ENCODE measurements at places on chromosomes 1 and 21.

GRCh38 chr21:14116080-14116481 is 94.7 kb downstream of the LIPI start:
- no peak for DNase-seq

DNA sequence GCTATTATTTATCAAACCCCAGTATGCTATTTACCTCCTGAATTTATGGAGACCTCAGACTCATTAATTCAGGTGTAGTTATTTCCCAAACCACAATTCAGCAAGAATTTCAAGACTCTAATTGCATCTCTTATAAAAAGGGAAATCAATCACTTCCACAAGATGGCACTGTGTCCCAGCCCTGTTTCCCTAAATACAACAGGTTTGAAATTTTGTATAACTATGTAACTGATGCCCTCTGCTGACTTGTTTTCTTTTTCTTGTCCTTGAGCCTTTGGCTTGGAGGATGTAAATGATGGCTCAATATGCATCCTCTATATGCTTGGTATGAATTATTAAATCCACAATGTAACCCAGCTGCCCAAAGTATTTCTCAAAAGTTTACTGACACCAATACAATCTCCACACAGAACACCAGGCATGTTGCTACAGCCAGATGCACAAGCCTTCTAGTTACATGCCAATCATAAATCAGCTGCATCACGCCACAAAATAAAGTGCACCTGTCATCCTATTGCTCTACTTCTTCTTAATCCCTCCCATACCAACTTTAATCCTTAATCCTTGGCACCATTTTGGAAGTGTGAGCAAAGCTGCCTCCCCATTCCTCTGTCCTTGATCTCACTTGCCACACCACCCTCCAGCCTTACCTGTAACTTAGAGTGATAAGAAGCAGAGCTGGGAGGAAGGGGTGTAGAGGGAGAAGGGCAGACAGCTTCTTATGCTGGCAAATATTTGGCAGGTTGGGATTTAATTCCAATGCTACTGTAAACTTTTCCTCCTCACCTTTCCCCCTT is 9.0 kb downstream of the C1orf105 start:
- no peak for DNase-seq

DNA sequence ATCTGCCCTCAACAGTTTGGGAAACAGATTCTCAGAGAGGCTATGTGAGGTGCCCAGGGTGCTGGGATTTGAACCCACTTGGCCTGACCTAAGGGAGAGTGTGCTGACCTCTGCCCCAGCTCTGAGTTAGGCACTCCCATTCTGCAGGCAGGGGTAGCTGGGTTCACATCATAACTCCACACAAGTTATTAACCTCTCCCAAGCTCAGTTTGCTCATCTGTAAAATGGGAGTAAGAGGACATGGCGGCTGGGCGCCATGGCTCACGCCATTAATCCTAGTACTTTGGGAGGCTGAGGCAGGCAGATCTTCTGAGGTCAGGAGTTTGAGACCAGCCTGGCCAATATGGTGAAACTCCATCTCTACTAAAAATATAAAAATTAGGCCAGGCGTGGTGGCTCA is 8.9 kb upstream of the SLC25A33 start:
- no peak for DNase-seq

DNA sequence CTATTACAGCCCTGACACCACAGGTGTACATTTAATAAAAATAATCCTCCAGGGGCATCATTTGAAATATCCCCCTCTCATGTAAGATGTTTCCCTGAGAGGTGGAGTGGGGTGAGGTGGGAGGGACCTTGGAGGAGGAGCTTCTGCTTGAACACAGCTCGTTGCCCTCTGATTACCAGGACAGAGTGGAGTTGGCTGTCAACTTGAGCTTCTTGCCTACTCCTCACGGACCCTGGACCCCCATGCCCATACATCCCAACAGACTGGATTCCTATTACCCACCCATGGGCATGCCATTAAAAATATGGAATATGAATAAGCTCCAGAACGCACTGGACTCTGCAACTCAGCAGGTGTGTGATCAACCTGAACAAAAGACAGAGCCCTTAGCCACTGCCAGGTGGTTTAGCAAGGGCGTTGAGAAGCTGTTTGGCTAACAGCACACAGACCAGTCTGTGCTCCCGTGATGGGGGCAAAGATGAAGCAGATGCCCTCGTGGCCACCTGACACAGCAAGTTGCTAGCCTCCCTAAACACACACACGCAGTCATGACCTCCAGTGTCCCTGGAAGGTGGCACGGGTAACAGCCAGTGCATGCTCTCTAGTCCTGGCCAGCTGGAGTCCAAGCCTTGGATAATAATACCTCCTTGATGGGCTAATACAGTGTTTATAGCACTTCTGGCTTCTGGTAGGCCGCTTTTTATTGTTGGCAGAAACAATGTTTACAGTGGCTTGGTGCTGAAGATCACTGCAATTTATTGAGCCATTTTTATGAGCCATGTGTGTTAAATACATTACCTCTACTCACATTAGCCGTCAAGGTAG is 155.0 kb downstream of the TOMM20 start:
- DNase-seq, result no peak

DNA sequence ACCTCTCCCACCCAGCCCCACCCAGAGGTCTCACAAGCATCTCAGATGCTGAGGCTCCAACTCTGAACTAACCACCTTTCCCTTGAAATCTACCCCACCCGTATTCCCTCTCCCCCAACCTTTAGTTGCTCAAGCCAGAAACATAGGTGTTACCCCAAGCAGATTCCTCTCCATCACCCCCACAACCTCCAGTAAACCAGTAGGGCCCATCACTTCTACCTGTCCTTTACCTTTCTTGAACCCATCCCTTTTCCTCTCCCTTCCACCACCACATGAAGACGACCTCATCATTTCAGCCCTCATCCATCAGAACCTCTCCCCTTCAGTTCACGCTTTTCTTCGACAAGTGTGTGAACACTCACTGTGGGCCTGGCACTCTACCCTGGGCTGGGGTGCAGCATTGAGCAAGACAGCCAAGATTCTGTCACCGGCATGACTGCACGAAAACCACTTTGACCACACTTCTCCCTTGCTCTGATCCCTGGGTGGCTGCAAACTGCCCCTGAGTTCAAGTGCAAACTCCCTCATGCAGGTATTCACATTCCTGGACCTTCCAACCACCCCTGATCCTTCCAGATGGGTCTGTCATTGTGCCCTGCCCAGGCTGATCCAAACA is 65.5 kb upstream of the LAPTM5 start:
- DNase-seq, result no peak

GRCh38 chr1:205527931-205528330 is 23.5 kb downstream of the CDK18 start:
- DNase-seq, result no peak

DNA sequence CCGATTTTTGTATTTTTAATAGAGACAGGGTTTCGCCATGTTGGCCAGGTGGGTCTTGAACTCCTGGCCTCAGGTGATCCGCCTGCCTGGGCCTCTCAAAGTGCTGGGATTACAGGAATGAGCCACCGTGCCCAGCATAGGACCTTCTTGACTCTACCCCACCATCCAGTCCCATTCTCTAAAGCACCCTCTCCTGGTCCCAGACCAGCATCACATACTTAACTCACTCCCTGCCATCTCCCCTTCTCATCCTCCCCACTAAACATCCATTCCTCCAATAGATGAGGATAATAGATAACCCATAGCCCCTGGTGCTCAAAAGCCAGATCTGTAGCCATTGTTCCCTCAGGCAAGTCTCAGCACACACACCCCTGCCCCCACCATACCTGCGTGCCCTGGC is 2.1 kb downstream of the ENTREP3 start:
- no peak for DNase-seq

GRCh38 chr1:222373216-222373615 is 174.7 kb downstream of the HHIPL2 start:
- DNase-seq, result no peak

GRCh38 chr1:110100335-110100734 is 11.9 kb upstream of the UBL4B start:
- no peak for DNase-seq

DNA sequence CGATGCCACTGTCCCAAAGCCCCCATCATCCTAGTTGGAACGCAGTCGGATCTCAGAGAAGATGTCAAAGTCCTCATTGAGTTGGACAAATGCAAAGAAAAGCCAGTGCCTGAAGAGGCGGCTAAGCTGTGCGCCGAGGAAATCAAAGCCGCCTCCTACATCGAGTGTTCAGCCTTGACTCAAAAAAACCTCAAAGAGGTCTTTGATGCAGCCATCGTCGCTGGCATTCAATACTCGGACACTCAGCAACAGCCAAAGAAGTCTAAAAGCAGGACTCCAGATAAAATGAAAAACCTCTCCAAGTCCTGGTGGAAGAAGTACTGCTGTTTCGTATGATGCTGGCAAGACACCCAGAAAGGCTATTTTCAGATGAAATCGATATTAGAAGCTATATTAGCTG is 8.1 kb downstream of the RHOU start:
- no peak for DNase-seq

DNA sequence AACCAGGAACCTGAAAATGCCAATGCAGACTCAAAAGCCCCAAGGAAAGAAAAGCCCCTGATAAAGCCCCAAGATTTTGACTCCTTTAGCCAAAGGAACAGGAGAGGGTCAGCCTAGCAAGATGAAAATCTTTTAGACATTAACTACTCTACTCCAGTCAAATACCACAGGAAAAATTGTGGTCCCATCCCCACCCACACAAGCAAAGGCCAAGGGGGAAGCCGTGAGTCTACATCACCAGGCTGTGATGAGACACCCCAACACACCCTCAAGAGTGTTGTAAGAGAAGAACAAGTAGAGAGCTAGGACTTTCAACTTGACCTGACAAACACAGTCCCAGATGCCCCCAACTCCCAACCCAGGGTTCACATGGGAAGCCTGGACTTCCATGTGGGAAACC is 192.8 kb upstream of the NR5A2 start:
- DNase-seq, result no peak

- DNase-seq, result no peak
Observed at GRCh38 chr21:41707231-41707959, 59.5 kb downstream of the RIPK4 start.

DNA sequence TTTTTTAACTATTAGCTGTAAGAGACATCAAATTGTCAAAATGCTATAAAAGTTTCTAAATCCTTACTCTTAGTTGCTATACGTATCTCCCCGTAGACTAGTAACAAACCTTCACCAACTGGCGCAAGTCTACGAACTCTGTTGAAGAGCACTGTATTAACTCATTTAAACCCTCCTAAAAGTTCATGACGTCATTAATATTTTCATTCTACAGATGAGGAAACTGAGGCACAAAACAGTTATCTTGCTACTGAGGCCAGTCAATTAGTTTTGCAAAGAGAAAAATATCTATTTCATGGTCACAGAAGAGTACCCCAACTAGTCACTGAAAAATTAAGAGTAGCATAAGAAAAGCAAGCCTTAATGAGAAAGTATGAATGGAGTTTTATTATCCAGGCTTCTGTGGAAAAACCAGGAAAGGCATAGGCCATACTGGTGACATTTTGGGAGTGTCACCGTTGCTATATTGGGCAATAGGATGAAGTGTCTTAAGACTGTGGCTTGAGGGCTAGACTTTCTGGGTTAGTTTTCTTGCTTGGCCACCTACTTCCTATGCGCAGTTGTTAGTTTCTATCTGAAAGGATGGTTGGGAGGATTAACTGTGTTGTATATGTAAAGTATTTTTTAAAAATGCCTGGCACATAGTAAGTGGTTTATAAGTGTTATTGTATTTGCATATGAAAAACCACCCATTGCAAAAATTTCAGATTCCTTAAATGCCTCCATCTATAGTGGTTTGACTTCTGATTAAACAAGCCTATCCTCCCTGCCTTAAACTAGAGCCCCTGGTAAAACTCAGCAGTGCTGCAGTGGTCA is 52.4 kb upstream of the SYT14 start:
- no peak for DNase-seq

DNA sequence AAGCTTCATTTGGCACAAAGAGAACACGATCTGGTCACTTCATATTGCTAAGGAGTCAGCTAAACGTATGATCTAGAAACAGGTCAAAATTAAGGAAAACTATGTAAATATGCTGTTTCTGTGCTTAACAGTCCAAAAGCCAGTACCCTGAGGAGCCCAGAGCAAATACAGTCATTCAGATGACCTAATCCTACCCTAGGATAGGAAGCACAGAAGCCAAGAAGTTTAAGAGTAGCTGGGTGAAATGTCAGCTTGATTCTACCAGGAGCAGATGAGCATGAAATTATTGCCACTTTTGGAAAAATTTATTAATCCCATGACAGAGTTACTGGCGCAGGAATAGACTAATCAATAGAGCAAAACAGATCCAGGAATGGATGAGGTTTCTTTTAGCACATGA is 18.3 kb downstream of the SORT1 start:
- no peak for DNase-seq

- DNase-seq, result no peak
Observed at GRCh38 chr1:43705982-43706597, 1.2 kb upstream of the ST3GAL3 start.

DNA sequence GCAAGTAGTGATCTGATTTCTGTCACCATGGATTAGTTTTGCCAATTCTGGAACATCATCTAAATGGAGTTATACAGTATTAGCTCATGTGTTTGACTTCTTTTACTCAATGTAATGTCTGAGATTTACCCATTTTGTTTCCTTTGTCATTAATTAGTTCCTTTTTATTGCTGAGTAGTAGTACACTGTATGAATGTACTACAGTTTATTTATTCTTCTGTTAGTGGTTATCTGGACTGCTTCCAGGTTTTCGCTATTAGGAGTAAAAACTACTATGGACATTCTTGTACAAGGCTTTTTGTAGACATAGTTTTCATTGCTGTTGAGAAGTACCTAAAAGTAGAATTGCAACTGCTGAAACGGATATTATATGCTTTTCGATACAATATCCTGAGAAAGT is 14.1 kb downstream of the SUCO start:
- DNase-seq, result no peak

DNA sequence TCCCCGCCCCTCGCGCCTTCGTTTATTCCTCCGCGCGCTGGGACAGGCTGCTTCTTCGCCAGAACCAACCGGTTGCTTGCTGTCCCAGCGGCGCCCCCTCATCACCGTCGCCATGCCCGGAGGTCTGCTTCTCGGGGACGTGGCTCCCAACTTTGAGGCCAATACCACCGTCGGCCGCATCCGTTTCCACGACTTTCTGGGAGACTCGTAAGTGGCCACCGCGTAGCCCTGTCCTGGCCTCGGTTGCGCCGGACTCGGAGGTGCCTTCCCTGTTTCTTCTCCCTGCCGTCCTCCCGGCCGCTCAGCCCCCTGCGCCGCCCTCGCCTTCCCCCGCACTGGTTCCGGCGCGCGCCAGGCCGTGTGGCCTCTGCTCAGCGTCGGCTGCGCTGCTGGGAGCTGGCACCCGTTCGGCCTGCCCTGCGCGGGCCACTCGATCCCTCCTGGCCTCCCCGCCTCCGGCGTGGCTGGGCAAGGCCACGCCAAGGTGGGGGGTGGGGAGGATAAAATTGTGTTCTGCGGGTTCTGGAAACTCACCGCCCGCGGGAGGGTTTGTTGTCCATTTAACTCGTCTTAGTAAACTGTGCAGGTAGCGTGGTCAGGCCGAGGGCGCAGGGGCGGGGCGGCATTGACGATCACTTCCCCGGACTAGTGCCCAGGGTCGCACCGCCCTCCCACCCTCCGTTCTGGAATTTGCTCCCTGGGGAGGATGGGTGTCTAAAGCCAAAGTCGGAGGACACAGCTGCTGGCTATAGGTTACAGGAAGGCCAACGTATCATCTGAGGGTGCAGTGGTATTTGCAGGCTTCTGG is at the start of gene PRDX6:
PRDX6 (plus strand) TSS at position 50 of the 808 bp plus-strand sequence; CDS start at position 113, 63 bp downstream.
- peak; percentile 8 for DNase-seq

Data from GM12891 (cell line).